ENCODE measurements at places on chromosomes 16 and 17. TPM values are rescaled to one million over a fixed set of nuclear protein-coding genes. Genes with fewer than 3 reads are reported as not detected.

Gene TNP2
- not detected for total RNA-seq

Gene BCAS3
- 7.7 TPM for total RNA-seq

Gene STH
- not detected for total RNA-seq

Gene KRTAP1-5
- total RNA-seq, result not detected
